ENCODE measurements at places on chromosomes 7 and 10.

DNA sequence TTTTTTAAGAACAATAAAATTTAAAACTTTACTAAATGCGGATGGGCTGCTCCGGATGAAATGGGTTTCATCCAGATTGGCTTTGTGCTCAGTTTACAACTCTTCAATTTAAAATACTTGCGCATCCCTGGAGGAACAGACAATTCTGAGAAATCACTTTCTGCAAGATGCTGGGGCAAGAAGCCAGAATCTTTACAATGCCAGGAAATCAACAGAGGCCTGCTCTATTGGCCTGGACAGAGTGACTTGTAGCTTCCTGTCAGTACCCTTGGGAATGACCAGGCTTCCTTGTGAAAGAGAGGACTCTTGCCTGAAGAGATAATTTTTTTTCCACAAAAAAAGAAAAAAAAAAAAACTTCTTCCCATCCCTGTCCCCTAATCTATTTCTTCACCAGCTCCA, 3.9 kb upstream of the FAM13C start:
- no peak for DNase-seq

DNA sequence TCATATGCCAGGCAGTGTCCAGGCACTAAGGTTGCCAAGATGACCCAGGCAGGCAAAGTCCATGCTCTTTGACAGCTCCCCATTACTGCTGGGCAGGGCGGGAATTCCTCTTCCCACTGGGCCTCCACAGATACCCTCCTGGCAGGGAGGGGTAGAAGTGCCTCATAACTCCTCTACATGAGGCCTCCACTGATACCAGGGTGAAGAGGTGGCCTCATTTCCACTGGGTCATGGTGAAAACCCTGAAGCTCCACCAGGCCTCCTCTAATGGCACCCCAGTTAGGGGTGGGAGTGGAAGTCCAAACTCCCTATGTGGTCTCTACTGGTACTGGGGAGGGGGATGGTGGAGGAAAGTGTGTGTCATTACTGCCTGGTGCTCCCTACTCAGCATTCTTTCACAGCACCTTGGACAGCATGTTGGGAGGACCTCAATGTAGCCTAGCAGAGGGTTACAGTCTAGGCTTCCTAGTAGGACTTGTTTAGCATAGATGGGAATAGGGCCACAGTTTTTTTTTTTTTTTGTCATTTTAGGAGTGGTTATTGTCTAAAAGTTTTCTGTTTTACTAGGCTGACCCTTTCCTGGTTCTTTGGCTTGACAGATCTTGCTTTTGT, 34.6 kb upstream of the GLCCI1 start:
- DNase-seq = no peak

GRCh38 chr10:31707093-31708039, 221.3 kb downstream of the ARHGAP12 start:
- no peak for DNase-seq

DNA sequence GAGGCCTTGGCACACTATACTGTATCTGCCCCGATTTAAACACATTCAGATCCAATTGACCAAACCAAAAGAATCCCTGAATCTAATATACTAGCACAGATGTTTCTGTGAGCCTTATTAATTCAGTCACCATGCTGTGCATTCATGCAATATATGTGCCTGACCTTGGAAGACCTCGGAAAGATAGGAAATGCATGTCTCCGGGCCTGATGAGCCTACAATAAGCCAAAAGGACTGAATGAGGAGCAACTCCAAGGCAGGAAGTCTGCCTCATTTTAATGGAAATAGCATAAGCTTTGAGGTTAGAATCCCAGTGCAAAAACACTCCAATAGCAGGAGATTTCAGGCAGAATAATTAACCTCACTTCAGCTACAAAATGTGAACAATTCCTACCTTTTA, 316.7 kb downstream of the LRRTM3 start:
- DNase-seq = no peak

GRCh38 chr10:190216-190615, 55.0 kb downstream of the ZMYND11 start:
- no peak for DNase-seq

GRCh38 chr10:92569071-92569470, 4.8 kb downstream of the IDE start:
- DNase-seq = no peak

DNA sequence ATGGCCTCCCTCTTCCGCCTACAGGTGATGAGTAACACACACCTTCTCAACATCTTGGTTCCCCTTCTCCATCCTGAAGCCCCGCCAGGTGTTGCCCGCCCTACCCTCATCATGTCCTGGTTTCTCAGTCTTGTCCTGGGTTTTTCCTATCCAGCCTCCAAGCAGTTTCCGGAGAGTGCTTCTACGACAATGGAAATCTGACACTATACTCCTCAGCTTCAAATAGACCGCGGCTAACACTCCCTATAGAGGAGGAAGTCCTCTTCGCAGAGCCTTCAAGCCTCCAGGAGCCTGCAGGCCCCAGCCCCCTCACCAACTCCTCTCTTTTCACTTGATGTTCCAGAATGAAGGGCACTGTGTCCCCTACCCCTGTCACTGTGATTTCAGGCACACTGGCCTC, 147.4 kb downstream of the PRPF18 start:
- DNase-seq = no peak

DNA sequence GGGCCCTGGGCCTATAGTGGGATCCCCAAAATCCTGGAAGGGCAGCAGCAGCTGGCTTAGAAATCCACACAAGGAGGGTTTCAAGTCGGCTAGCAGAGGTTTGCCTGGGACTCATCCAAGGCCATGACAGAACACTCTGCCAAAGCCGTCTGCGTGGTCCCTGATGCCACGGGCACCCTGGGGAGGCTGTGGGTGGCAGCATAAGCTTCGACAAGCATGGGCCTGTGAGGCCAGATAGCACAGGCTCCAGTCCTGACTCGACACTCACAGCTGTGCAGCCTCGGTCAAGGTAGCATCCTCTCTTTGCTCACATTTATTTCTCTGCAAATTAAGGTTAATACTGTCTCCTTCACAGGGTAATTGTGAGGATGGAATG, 138.3 kb downstream of the JCAD start:
- DNase-seq = no peak

DNA sequence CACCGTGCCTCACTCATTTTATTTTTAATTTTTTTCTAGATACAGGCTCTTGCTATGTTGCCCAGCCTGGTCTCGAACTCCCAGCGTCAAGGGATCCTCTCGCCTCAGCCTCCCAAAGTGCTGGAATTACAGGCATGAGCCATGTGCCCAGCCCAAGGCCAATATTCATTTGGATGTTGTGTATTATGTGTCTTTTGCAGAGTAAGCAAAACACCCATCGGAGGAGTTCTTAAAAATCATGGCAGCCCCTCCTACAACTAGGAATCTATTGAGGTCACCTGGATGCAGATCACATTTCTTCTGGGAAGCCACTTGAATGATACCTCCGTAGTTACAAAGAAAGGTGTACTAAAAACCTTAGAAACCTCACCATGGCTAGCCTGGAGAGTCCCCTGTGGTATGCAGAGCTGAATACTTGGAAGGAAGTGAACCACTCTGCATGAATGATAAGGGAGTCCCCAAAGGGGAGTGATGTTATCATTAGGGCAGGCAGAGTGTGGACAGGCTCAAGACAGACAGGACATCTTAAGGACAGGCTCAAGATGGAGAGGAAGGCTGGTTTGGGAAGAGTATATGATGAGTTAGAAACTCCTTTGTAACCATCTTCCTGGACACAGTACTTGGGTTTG, 185.7 kb downstream of the TAX1BP1 start:
- DNase-seq = no peak
